Muscle of leg (tissue), 16 donors: ENCODE measurements at places on chromosomes 16 and 17.

DNA sequence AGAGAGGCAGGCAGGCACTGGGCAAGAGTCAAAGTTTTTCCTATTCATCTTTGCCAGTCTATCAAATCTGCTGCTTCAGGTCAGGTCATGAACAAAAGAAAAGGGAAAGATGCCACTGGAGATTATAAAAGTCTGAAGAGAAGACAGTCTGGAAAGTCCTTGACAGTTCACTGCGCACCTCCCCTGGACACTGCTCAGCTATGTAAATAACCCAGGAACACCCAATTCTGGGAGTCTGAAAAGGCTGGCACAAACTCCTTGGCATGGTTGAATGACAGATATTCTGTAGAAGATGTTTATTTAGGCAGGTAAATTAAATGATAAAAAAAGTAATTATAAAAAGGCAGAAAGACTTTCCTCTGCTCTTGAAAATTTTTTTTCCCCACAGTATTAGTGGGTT is 5.2 kb upstream of the CORO6 start:
- DNase-seq, result no peak

- peak; percentile 78 for DNase-seq
Observed at GRCh38 chr17:50184064-50184463, 17.4 kb downstream of the COL1A1 start.

DNA sequence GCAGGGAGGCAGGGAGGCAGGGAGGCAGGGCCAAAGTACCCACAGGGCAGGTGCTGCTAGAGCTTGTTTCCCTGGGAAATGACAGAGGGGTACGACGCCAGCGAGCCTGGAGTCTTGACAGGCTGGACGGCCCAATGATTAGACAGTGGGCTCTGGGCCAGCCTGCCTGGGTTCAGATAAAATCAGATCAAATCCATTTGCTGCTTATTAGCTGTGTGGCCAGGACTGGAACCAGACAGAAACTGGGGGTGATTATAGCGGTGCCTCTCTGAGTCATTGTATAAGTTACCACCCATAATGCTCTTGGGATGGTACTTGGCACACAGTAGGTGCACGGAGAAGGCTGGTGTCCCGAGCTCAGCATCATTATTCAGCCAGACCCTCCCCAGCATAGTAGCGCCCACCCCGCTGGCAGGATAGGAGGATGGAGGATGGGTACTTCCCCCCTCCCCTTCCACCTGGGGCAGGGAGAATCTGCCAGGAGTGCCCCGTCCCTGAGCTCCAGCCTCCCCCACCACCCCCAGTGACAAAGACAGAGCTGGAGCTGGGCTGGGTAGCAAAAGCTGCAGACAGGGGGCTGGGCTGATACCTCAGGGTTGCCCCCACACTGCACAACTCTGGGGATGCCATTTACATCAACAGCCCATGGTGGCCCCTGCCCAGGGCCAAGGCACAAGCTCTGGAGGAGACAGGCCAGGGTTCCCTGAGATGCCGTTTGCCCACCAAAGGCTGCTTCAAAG is 77.6 kb upstream of the TNRC6C start:
- DNase-seq, result no peak

DNA sequence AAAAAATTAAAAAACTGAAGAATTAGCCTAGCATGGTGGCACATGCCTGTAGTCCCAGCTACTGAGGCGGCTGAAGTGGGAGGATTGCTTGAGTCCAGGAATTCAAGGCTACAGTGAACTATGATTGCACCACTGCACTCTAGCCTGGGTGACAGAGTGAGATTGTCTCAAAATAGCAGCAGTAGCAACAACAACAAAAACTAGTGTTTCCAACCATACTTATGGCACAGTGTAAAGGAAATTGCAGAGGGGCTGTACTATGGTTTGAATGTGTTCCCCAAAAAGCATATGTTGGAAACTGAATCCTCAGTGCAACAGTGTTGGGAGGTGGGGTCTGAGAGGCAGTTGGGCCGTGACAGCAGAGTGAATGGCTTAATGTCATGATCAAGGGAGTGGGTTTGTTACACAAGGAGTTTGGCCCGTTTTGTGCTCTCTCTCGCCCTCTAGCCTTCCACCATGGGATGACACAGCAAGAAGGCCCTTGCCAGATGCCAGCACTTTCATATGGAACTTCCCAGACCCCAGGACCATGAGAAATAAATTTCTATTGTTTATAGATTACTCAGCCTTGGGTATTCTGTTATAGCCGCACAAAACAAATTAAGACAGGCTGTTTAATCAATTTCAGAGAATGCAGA is 70.0 kb downstream of the PGS1 start:
- no peak for DNase-seq

DNA sequence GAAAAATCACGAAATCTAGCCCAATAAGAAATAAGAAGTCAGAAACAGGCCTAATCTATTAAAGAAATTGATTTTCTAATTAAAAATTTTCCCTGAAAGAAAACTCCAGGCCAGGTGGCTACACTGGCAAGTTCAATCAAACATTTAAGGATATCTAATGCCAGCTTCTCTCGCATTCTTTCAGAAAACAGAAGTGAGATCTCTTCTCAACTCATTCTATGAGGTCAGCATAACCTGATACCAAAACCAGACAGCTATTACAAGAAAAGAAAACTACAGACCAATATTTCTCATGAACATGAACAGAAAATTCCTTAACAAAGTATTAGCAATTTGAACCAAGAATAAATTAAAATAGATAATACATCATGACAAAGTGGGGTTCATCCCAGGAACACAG is 52.4 kb downstream of the AXIN2 start:
- no peak for DNase-seq

DNA sequence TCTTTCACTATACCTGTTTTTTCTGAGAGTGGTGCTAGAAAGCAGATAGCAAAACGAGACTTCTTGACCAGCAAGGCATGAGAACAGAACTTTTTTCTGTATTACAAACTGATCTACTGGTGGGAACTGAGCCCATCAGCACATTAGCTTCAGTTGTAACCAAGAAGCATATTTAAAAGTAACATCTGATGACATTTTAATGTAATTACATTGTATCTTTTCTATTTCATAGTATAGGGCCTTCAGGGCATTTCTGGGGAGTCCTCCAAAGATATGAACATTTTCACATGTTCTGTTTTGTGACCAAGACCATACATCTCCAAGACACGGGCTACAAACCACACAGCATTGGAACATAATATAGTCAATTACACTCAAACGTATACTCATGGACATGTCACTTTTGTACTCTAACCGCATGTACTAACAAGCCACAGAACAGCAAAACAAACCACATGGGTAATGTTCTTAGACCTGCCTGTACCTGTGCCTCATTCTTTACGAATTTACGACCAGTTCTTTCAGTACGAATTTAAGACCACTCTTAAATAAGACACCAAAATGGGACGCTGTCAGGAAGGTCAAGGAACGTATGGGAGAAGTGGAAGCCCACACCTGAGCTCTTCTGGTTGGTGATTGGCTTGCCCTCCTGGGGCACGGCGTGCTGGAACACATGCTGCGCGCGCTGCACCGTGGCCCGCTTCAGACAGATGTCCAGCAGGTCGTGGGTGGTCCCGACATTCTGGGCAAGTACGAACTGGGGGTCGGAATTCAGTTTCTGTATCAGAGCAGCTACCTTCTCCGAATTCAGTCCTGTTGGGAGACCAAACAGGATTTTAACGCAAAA is 825 bp downstream of the BLMH start:
- peak; percentile 43 for DNase-seq

- no peak for DNase-seq
Observed at GRCh38 chr16:84177741-84178073, 9.2 kb downstream of the TAF1C start.
